ENCODE measurements at places on chromosomes 3 and 15. TPM values are rescaled to one million over a fixed set of nuclear protein-coding genes. Genes with fewer than 3 reads are reported as not detected.

Gene APOD
- total RNA-seq, result 1.2 TPM

Gene GPR149
- total RNA-seq, result not detected

Gene FSD2
- not detected for total RNA-seq

Gene THRB
- 1.3 TPM for total RNA-seq

Gene UPK1B
- total RNA-seq, result 11.8 TPM

Gene HESX1
- not detected for total RNA-seq

Data from A549 treated with dexamethasone at 1 μM for 4 hours (cell line).